ENCODE measurements at places on chromosomes 2 and 18. TPM values are rescaled to one million over a fixed set of nuclear protein-coding genes. Genes with fewer than 3 reads are reported as not detected.

The CETN1 gene
- total RNA-seq, result not detected

The ZAP70 gene
- not detected for total RNA-seq

The ARHGEF4 gene
- not detected for total RNA-seq

The CD226 gene
- total RNA-seq, result 0.20 TPM

The CSRNP3 gene
- total RNA-seq, result not detected

The ABCA12 gene
- total RNA-seq, result not detected

The LDLRAD4 gene
- 7.2 TPM for total RNA-seq

The RAMP1 gene
- not detected for total RNA-seq

The GATA6 gene
- total RNA-seq, result 14.6 TPM

The POMC gene
- 0.69 TPM for total RNA-seq

The SCYGR4 gene
- total RNA-seq, result not detected

The MDH1B gene
- total RNA-seq, result not detected

The TXNDC2 gene
- not detected for total RNA-seq

The GREB1 gene
- total RNA-seq, result 0.23 TPM

The DQX1 gene
- total RNA-seq, result 0.69 TPM

The IL1R2 gene
- not detected for total RNA-seq

The ANKRD30B gene
- total RNA-seq, result not detected

The DHRS9 gene
- not detected for total RNA-seq

The ITPRIPL1 gene
- total RNA-seq, result 4.6 TPM

The TRIP12 gene
- total RNA-seq, result 256 TPM

The PTMA gene
- 1,488 TPM for total RNA-seq

The RPL37A gene
- total RNA-seq, result 2,952 TPM

The COL4A4 gene
- not detected for total RNA-seq

The GAREM2 gene
- total RNA-seq, result 4.5 TPM

The METTL8 gene
- 20.2 TPM for total RNA-seq

The CXCR4 gene
- total RNA-seq, result 52.4 TPM

The CAVIN2 gene
- total RNA-seq, result 171 TPM

The CDH20 gene
- total RNA-seq, result not detected

The FAM161A gene
- 5.9 TPM for total RNA-seq

The SPAG16 gene
- total RNA-seq, result 7.7 TPM

The CGREF1 gene
- 4.0 TPM for total RNA-seq

The GKN2 gene
- not detected for total RNA-seq

The VAMP8 gene
- 35.8 TPM for total RNA-seq

The EML6 gene
- total RNA-seq, result 2.1 TPM

The ERBB4 gene
- 0.74 TPM for total RNA-seq

The RBBP8 gene
- total RNA-seq, result 15.4 TPM

The DSG1 gene
- total RNA-seq, result not detected

The MGAT4A gene
- total RNA-seq, result 42.2 TPM

The LINC00305 gene
- not detected for total RNA-seq

The SCG2 gene
- not detected for total RNA-seq

The TCF7L1 gene
- 13.2 TPM for total RNA-seq

The DGUOK gene
- 51.8 TPM for total RNA-seq

The ATAD2B gene
- 20.0 TPM for total RNA-seq

The ABHD1 gene
- not detected for total RNA-seq

The ACADL gene
- not detected for total RNA-seq

The EIF4E2 gene
- total RNA-seq, result 96.9 TPM

The NPHP1 gene
- 6.1 TPM for total RNA-seq

The NGEF gene
- 0.22 TPM for total RNA-seq

The KCNIP3 gene
- total RNA-seq, result 0.21 TPM

The ANKRD23 gene
- total RNA-seq, result 2.4 TPM

The ATP6V1C2 gene
- not detected for total RNA-seq

The CAPN10 gene
- 39.9 TPM for total RNA-seq

The MSH2 gene
- 30.5 TPM for total RNA-seq

The CLEC4F gene
- not detected for total RNA-seq

The GRP gene
- total RNA-seq, result not detected

The COMMD1 gene
- 39.5 TPM for total RNA-seq
